ENCODE measurements at places on chromosomes 1 and 21.

GRCh38 chr1:12665511-12665910 is 21.6 kb downstream of the AADACL4 start:
- H3K27me3 ChIP-seq: no peaks in the 10 kb centered on the region
- H3K27ac ChIP-seq: no peak overlapping the region
- H3K4me3 ChIP-seq: no peak overlapping the region
- no peaks in the 10 kb centered on the region for H3K4me1 ChIP-seq

GRCh38 chr1:167638064-167638463 is 8.0 kb downstream of the RCSD1 start:
- no peaks in the 10 kb centered on the region for H3K27me3 ChIP-seq
- H3K27ac ChIP-seq: peak overlapping the region; percentile 43
- H3K36me3 ChIP-seq: peaks cover 11% of the 10 kb centered on the region

GRCh38 chr1:43432171-43432860 is 21.4 kb downstream of the HYI start:
- H3K4me1 ChIP-seq: no peaks in the 10 kb centered on the region
- DNase-seq: no peak

DNA sequence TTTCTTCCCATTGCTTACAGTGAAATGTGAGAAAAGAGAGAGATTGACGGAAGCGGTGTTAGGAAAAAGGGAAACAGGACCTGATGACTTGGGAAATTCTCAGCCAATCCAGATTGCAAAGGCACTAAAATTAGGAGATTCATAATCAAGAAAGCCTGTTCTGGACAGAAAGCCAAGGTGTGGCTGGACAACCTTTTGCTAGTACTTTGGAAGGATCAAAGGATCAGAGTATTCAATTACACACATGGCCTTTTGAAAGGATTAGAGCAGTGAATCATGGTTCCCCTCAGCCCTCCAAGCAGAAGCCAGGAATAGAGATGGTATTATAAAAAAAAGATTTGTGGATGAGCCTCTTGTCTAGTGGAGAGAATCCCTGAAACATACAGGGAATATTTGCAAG is 669.8 kb upstream of the ADAMTS5 start:
- H3K27ac ChIP-seq: no peak overlapping the region
- H3K4me3 ChIP-seq: no peak overlapping the region

DNA sequence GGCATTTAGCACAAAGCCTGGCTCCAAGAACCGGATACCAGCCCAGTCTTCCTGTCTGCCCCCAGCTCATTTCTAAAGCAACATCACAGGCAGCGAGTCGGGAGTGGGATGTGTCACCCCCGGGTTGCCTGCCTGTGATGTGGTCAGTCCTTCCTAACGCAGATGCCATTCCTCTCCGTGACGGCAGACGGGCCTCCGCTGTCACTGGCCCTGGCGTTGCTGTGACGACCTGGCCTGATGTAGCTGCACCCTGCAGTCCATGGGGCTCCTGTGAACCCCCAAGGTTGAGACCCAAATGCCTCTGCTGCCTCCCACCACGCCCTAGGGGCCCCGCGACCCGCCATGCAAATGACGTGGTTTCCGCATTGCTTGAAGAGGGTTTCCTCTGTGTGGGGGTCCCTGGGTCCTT is 12.3 kb downstream of the TNFRSF1B start:
- no peaks in the 10 kb centered on the region for H3K27me3 ChIP-seq
- peaks cover 86% of the 10 kb centered on the region for H3K4me1 ChIP-seq
- peak; percentile 86 for DNase-seq
- peak overlapping the region; percentile 89 for H3K4me3 ChIP-seq
- H3K27ac ChIP-seq: peak overlapping the region; percentile 98

DNA sequence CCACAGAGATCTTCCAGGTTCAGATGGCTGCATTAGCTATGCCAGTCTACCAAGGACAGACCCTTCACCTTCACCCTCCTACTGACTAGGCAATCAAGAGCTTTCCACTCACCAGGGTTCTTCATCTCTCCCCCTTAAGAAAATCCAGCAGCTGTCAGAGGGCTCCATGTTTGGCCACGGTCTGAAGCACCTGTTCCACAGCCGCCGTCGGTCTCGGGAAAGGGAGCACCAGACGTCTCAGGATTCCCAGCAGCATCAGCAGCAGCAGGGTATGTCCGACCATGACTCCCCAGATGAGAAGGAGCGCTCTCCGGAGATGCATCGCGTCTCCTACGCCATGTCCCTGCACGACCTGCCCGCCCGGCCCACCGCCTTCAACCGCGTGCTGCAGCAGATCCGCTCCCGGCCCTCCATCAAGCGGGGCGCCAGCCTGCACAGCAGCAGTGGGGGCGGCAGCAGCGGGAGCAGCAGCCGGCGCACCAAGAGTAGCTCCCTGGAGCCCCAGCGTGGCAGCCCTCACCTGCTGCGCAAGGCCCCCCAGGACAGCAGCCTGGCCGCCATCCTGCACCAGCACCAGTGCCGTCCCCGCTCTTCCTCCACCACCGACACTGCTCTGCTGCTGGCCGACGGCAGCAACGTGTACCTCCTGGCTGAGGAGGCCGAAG is 13.8 kb downstream of the TMCC2 start:
- H3K4me1 ChIP-seq: peaks cover 48% of the 10 kb centered on the region
- no peak overlapping the region for H3K4me3 ChIP-seq
- no peaks in the 10 kb centered on the region for H3K27me3 ChIP-seq

GRCh38 chr1:165915480-165915879 is 88.1 kb downstream of the UCK2 start:
- H3K27ac ChIP-seq: no peak overlapping the region
- DNase-seq: no peak
- no peak overlapping the region for H3K4me3 ChIP-seq
- no peaks in the 10 kb centered on the region for H3K36me3 ChIP-seq
- no peaks in the 10 kb centered on the region for H3K27me3 ChIP-seq
